ENCODE measurements at places on chromosomes 2 and 18.

DNA sequence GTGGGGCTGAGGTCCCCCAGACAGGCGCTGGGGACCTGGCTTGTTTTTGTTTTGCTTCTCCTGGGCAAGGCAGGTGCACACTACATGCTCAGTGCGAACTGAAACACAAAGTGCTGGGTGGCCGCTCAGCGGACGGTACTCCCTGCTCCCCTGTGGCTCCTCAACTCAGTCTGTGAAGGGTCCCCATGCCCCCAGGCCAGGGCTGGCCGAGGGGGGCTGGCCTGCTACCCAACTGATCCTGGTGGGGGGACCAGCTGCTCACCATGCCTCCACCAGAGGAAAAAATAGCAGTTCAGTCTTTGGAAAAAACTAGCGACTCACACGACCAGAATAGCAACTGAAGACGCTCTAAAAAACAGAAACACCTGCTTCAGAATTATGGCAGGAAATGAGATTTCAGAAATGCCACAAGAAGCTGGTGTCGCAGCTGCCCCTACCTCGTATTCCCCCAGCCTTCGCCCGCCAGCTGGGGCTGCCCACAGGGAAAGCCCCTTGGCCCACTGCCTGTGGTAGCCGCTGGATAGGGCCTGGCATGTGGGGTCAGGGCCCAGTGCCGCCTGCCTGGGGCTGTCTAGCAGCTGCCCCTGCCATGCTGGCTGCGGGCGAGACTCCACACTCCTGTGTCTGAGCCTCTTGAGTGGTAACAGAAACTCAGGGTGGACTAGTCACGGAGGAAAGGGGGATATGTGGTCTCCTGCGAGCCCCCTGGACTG lies 43.7 kb downstream of the MEX3C start:
- no peak for DNase-seq

DNA sequence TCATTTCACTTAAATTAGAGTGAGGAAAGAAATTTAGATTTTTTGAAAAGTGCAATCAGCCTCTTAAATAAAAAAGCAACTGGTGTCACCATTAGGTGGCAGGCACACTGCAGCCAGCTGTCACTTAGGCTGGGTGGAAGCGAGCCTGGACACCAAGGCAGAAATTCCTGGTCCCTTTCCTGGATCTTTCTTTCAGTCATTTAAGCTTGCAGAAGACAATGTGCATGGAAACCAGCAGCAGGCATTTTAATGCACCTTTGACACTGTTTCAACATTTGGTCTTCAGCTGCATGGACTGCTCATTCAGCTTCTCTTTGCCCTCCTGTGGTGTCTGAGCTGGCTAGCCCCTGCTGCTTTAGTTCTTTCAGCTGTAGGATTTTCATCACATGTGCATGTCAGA lies 61.0 kb downstream of the AQP4 start:
- no peak for DNase-seq

- DNase-seq: no peak
Measured at GRCh38 chr18:3596324-3596636, 146.3 kb downstream of the TGIF1 start.

DNA sequence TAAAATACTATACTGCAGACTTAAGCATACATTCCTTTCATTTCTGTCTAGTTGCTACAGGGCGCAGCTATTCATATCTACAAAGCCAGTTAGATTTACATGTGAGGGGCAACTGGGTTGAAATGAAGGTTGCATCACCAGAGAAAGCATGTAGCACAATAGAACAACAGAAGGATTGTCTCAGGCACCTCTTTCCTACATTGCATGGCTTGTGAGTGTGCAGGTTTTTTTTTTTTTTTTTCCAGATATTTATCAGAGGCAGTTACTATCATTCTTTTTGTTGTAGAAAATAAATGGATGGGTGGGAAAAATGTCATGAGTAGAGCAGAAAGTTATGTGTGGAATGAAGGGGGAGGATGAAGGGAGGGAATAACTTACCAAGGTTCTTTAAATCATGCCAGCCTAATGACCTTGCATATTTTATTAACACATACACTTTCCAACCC lies 86.8 kb downstream of the ERBB4 start:
- DNase-seq: no peak

DNA sequence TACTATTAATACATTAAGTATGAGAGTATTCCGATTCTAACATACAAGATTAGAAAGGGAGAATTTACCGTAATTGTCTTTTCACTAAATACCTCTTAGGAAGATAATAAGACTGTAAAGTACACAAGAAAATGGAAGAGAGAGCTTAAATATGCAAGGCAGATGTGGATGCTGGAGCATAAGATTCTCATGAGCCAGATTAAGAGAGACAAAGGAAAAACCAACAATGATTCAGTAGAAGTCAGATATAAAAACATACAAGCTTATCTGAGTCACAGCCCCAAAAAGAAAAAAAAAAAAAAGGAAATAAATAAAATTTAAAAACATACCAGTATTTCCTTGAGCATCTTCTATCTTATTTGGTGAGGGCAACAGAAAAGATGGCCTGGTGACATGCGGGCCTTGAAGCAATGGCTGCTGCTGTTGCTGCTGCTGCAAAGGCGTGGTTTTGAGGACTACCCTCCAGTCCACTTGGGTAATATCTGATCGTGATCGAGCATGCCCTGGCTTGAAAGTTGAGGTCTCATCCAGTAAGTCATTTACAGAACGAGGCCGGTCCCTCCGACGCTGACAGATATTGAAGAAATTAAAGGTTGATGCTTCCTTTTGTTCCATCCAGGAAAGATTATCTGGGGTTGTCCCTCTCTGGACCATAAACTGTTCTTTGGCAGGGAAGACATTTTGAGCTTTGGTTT lies 24.5 kb downstream of the PLEKHM3 start:
- DNase-seq: no peak

DNA sequence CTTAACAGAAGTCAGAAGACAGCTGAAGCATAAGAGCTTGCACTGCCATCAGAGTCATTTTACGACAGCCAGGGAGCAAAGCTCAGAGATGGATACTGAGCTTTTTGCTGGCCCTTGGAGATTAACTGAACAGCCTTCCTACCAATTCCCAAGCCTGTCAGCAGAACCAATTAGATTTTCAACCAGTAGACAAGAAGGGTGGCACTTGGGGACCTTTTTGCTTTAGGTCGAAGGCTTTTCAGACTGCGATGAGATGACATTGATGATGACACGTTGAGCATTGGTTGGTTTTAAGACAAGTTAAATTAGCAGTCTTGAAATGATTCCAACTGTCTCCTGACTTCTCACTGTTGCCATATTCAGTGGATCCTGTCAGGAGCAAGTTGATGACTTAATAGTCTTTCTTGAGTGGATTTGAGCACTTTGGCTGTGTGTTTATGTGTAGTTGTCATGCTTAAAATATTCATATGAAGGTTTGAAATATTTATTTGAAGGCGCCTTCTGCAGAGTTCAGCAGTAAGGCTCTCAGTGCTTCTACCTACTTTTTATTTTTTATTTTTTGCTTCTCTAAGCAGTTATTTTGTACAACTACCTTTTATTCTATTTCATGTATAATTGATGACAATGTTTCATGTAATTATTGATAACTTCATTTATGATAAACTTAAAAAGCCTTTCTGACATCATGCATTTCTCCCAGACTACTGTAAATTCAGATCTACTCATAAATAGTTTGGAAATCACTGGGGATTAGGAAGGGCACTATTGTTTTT lies 256.7 kb downstream of the CAMKMT start:
- no peak for DNase-seq

GRCh38 chr2:221137385-221137784 lies 434.7 kb downstream of the EPHA4 start:
- no peak for DNase-seq

DNA sequence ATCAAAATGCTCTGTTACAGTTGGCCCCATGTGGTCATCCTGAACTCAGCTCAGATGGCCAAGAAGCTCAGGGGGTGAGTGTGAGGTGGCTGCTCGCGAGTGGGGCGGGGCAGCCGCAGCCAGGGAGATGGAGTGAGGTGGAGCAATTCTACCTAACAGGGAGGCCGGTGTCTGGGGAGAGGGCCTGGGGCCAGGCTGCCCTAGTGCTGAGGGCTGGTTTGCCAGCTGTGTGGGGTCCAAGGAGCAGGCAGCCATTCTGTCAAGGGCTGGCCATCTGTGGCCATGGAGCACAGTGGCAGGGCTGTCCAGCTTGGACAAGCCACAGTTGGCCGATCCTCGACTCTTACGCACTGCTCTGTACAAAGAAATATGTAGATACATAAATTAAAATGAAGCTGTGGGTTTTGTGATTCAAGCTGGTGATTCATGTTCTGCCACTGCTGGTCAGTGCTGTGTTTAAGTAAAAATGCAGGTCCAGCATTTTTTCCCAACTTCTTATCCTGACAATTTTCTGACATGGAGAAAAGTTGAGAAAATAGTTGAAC lies 82.1 kb downstream of the HS6ST1 start:
- DNase-seq: no peak

GRCh38 chr2:191436368-191437055 lies 191.3 kb downstream of the MYO1B start:
- DNase-seq: no peak

DNA sequence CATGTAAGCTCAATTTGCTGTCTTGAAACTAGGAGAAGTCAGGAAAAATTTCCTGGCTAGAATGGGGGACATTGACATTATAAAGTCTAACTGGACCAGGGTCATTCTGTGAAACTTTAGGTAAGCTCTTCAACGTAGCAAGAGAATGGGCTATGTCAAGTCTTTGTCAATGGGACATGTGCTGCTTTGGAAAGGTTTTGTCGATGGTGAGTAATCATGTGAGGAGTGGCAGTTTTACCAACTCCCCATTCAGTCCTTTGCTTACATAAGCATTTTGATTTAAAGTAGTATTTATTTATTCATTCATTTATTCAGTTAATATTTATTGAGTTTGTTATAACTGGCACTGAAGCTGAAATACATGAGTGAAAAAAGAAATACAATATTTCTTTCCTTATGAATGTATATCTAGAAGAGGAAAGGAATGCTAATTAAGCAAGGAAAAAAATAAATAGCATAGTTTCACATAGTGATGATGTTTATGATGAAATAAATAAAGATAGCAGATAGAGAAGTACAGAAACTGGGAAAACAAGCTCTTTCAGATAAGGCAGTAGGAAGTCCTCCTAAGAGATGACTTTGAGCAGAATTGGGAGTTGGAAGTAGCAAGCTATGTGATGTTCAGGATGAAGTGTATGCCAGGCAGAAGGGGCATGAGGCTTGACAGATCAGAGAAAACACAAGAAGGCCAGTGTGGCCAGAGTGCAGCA lies 25.4 kb upstream of the RAB27B start:
- DNase-seq: no peak

GRCh38 chr2:107712857-107713256 lies 113.8 kb upstream of the RGPD4 start:
- DNase-seq: no peak

GRCh38 chr2:220315098-220315823 lies 687.8 kb downstream of the SLC4A3 start:
- peak; percentile 38 for DNase-seq

DNA sequence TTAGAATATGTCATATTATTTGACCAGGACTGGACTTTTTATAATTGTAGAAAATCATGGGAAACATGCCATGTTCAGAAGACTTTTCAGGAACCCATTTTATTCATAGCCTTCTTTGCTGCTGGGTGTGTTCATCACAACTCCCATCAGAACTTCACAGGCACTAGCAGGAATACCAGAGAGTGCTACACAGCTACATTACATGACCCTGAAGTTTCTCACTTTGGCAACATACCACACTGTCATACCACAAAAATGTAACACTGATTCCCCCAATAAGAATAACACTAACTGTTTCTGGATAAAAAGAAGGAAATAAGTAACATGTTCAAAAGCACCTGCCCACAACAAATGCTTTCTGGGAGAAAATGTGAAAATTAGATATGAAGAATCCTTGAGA lies 405.4 kb downstream of the CDH2 start:
- no peak for DNase-seq

GRCh38 chr2:142603759-142604158 lies 273.7 kb upstream of the KYNU start:
- DNase-seq: no peak

DNA sequence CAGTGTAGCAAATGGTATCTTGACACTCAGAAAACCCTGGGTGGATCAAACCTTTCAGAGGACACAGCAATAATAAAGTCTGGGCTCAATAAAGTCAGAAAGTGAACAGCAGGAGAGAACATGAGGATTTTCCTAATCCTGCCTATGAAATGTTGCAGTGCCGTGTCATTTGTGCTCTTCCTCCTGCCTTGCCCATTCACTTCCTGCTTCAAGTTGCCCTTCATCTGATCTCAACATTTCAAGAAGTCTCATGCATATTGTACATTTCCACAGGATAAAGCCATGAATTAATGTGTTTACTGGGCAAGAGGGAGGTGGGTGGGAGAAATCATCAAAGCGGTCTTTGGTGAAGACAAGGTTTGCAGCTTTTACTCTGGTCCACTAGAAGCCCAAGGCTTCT lies 51.1 kb upstream of the STPG4 start:
- no peak for DNase-seq

DNA sequence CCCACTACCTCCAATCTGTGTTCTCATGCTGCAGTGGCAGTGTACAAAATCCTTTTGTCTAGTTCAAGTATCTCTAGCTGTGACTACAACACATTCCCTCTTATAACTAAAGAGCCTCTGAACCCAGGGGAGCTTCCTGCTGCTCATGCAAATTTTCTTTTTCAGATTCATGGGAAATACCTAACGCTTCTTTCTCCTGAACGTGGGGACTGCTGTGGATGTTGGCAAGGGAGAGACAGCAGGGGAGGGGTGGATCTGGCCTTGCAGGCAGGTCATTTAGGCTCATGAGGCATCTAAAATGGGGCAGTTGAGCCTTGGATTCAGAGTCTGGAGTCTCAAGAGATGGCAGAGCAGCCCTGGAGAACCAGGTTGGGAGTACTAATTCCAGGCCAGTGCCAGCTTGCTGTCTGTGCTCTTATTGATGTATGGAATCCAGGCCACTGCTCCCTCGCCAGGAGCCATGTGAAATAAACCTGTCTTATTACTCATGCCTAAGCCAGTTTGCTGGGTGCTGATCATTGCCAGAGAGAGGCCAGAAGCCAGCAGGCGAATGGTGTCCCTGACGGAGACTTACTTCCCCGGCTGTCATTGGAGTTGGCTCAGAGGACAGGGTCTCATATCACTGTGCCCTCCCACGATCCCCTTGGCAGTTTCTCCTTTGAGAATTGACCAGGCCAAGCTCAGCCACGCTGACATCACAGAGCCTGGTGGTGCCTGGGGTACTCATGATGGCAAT lies 29.2 kb upstream of the TNP1 start:
- DNase-seq: no peak

- no peak for DNase-seq
Measured at GRCh38 chr2:156340804-156341451, 8.4 kb upstream of the NR4A2 start.

GRCh38 chr2:33810046-33810835 lies 211.1 kb upstream of the FAM98A start:
- DNase-seq: no peak

- no peak for DNase-seq
Measured at GRCh38 chr2:222835143-222835822, 25.6 kb upstream of the ACSL3 start.

DNA sequence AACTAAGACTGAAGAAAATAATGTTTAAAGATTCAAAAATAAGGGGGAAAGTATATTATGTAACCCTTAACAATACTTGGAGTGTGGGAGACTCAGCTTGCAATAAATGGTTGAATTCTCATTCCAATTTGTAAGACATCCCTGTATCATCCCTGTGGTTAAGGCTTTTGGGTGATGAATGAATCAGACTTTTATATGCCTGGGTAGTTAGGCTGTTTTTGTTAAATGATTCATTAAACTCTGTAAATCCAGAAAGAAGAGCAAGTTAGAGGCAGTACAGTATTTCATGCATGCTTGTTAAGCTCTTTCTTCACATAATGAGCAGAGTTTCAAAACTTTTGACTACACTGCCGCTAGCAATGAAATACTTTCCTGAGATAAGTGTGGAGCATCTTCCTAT lies 948.8 kb downstream of the SOCS6 start:
- DNase-seq: no peak

All from D721Med (cell line).